ENCODE measurements at places on chromosomes 1 and 21. TPM values are rescaled to one million over a fixed set of nuclear protein-coding genes. Genes with fewer than 3 reads are reported as not detected.

Gene CFAP107
- not detected for total RNA-seq

Gene NHLH1
- total RNA-seq: 0.70 TPM

Gene MX2
- total RNA-seq: 8.6 TPM

- DNase-seq: no peak
These were observed 1.9 kb downstream of the ARHGEF11 start for GRCh38 chr1:157043685-157044084.

DNA sequence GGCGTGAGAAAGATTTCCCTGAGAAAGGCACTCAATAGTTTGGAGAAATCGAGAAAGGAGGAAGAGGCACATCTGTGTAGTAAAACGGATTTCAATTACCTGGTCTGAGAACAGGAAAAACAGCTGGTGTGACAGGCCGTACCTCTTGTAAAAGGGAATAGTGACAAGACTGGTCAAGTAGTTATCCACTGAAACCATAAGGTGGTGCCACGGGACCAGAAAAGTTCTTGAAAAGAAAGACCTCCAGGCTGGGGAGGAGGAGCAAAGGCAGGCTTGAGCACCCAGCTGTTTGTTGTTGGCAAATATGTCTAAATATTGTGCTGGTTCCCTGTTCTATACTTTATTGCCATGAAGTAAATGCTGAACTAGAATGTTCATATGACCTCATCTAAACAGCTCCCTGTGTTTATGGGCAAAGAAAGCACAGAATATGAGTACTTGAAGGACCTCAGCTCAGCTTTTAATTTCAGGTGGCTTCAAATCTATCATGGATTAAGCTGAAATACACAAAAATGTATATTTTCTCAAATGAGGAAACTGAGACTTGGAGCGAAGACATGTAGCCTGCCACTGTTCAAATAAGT is 4.0 kb downstream of the HAO2 start:
- no peak for DNase-seq

DNA sequence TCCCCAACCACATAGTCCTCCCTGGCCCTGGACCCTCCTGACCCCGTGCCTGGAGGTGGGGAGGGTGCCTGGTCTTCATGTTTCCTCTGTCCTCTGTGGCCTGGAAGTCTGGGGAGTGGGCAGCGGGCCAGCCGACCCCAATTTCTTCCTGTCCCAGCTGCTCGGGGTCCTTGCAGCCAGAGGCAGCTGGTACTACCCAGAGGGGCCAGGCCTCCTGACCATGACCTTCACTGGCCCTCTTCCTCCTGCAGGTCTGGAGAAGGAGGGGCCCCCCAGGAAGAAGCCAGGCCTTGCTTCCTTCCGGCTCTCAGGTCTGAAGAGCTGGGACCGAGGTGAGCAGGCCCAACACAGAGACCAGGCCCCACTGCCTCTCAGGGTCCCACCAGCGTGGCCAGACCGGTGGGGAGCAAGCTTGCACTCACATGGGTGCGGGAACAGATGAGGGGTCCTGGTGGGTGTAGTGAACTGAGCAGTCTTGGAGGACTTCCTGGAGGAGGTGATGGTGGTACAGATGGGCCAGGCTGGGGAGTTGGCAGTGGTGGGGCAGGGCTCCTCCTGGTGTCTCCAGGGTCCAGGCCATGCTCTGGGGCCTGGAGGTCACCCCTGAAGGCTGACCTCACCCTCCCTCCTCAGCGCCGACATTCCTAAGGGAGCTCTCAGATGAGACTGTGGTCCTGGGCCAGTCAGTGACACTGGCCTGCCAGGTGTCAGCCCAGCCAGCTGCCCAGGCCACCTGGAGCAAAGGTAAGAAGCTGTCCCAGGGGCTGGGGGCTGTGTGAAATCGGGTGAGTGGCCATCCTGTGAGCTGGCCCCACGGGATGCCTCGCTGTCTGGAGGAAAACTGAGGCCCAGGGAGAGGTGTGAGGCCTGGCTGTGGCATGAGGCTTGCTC is 32.7 kb downstream of the TRIM11 start:
- DNase-seq: no peak

DNA sequence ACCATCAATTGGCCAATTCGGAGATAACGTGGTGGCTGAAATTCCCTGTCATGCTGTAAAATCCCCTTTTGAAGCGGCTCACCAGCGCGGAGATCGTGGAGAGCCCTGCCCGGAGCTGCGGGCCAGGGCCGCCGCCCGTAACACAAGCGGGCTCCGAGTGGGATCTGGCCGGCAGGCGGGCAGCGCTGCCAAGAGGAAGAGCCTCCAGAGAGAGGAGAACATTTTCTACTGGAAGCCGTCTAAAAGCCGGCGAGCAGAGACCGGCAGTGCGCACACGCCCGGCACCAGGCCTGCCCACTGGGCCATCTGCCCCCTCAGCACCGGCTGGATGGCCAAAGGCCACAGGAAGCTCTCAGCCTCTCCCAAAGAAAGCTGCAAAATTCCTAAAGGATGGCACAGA is 15.5 kb downstream of the SSBP3 start:
- no peak for DNase-seq

- DNase-seq: peak; percentile 92
These were observed 316.9 kb upstream of the SGIP1 start for GRCh38 chr1:66217021-66217420.

DNA sequence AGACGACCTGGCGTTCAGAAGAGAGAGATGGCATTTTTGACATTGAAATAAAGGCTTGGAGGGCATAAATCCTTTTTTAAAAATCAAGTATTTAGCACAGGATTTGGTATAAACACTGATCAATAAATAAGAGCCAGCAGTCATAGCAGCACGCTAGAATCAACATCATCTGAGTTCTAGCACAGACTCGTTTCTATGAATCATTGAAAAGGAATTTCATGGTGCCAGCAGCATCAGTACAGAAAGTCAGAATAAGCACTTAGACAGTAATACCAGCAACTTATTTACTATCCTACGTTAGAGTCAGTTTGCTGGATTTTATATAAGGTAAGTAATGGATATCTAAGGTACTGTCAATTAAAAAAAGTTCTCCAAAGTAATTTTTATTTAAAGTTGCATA is 119.3 kb downstream of the HLCS start:
- peak; percentile 72 for DNase-seq

- peak; percentile 65 for DNase-seq
These were observed 142.5 kb downstream of the TIAM1 start for GRCh38 chr21:31201548-31201947.

- DNase-seq: no peak
These were observed 42.3 kb upstream of the PWP2 start for GRCh38 chr21:44064852-44065403.

- DNase-seq: no peak
These were observed at the start of gene PCP4 for GRCh38 chr21:39867198-39867650. Gene PCP4, plus strand, starts transcription at chr21:39867438. Its CDS starts 64 bp downstream, at chr21:39867502.

DNA sequence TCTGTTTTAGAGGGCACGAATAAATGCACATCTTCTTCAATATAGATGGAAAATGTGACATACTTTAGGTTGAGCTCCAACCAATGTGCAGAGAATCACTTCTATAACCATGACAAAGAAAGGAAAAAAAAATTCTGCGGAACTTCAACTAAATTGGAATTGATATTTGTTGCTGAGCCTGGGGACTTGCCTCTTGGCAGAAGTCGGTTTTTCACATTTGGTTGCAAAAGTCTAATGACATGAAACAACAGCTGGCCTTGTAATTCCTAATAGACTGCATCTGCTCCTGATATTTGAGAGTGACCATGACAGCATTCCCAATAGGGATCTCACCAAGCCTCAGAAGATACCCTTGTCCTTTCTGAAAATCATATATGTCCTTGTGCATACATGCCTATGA is 112.8 kb downstream of the PRRX1 start:
- no peak for DNase-seq

DNA sequence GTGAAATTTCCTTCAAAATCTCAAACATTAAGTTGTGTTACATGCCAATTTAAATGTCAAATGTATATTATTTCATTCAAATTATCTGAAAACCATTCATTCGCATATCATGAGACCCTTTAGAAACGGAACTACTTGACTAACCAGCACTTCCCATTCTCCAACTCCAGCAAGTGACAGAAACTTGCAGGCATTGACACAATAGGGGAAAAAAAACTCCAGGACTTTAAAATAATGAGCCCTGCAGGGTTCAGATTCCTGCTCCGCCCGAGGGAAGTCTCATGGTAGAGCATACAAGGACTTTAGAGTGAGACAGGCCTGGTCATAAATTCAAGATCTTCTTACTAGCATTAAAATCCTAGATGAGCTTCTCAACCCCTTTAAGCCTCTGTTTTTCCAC is 138.9 kb downstream of the NR5A2 start:
- DNase-seq: no peak
